Fibroblast of lung (primary cell): ENCODE measurements at places on chromosomes 2 and 18. TPM values are rescaled to one million over a fixed set of nuclear protein-coding genes. Genes with fewer than 3 reads are reported as not detected.

OTX1 gene
- 0.17 TPM in 1 of 2 replicates, not detected in the other for total RNA-seq

CROCC2 gene
- 0.33 and 0.51 TPM in 2 replicates for total RNA-seq

DNA sequence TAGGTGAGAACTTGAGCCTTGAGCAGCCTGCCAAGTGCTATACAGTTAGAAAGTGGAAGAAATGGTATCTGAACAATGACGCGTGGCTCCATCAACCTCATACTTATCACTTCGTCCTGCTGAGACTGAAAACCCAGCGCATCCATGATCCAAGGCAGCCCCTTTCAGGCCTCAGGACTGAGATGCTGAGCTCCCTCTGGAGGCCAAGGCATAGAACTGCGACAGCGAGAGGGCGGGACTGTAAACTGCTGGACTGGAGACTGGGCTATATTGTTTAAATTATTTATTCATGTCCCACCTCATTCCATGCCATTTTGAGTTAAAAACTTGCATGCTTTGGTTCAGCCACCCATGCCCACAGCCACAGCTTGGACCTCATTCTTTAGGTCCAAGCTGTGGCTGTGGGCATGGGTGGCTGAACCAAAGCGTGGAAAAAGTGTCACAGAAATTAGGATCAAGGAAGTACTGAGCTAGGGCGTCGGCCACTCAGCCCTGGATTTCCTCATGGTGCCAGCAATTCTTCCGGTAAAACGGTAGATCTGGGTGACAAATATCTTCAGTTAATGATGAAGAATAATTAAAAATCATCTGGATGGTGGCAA lies 195.5 kb downstream of the L3MBTL4 start:
- DNase-seq, result peak; percentile 70

- no peak for DNase-seq
Observed at GRCh38 chr2:231293163-231293562, 94.7 kb downstream of the ARMC9 start.

DNA sequence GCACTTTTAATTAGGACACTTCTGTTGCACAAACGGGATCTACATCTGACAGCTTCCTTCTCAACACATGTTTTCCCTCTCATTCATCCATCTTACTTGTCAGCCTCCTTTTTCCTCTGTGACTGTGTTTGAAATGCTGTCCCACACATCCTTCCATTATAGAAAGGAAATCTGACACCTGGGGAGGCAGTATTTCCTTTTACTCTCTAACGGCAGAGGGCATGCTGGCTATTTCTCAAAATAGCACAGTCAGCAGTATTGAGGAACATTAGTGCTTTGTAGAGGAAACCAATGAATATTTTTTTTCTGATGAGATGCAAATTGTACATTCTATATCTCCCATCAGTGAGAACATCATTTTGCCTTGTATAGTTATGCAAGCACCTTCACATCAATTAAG lies 668.7 kb downstream of the SLC4A3 start:
- DNase-seq, result peak; percentile 34

GRCh38 chr18:47881752-47882455 lies 48.6 kb downstream of the SMAD2 start:
- DNase-seq, result peak; percentile 21

CNGA3 gene
- total RNA-seq, result under 0.01 TPM in 2 replicates

- DNase-seq, result no peak
Observed at GRCh38 chr2:212157012-212157411, 381.6 kb downstream of the ERBB4 start.

- DNase-seq, result peak; percentile 37
Observed at GRCh38 chr18:26493021-26493420, 55.3 kb downstream of the KCTD1 start.

DNA sequence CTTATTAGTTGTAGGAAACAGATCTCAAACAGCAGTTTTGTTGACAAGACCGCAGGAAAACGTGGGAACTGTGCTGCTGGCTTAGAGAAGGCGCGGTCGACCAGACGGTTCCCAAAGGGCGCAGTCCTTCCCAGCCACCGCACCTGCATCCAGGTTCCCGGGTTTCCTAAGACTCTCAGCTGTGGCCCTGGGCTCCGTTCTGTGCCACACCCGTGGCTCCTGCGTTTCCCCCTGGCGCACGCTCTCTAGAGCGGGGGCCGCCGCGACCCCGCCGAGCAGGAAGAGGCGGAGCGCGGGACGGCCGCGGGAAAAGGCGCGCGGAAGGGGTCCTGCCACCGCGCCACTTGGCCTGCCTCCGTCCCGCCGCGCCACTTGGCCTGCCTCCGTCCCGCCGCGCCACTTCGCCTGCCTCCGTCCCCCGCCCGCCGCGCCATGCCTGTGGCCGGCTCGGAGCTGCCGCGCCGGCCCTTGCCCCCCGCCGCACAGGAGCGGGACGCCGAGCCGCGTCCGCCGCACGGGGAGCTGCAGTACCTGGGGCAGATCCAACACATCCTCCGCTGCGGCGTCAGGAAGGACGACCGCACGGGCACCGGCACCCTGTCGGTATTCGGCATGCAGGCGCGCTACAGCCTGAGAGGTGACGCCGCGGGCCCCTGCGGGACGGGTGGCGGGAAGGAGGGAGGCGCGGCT lies at the start of gene TYMS:
Gene TYMS (plus strand): TSS at position 343 of the 690 bp plus-strand sequence. CDS start 90 bp downstream, at position 433.
- DNase-seq, result peak; percentile 60

GRCh38 chr18:41850781-41851180 lies 104.3 kb upstream of the PIK3C3 start:
- no peak for DNase-seq

HMSD gene
- total RNA-seq, result 0.83 TPM in 1 of 2 replicates, not detected in the other

DNA sequence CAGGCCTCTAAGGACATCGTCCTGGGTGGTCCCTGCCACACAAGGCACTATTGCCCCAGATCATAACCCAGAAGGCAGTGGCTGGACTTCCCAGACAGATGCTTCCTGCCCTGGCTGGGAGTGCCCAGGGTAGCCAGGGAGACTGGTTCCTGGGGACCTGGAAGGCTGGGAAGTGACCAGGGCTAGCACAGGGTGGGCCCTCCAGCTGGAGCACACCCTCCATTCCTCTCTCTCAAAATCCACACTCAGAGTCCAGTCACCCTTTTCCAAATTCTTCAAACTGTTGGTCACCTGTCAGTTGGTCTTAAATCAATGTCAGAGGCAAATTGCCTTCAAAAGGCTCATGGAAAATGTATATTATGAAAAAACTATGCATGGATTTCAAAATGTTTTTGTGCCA lies 11.6 kb upstream of the TUBB6 start:
- DNase-seq, result no peak

GRCh38 chr2:38409156-38410102 lies 32.4 kb upstream of the ATL2 start:
- DNase-seq, result no peak

GRCh38 chr2:150107816-150108215 lies 379.7 kb downstream of the RND3 start:
- no peak for DNase-seq

DNA sequence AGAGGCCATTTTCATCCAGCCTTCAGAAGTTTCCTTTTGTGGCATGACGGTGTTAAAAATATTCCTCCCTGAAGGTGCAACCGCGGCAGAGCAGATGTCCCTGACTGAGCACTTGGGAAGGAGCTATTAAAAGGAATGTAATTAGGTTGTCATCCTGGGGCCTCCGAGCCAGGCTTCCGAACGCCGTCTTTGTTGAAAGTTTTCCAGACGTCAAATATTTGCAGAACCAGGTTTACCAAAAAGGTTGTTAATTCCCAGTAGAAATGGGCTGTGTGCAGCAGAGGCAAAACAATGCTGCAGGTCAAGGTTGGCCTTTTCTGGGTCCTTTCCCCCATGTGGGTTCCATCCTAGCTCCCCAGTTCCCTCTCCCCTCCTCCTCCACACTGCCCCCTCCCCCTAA lies 110.0 kb upstream of the STPG4 start:
- no peak for DNase-seq

TUBA4B gene
- total RNA-seq, result not detected in 2 replicates

- DNase-seq, result no peak
Observed at GRCh38 chr2:111519071-111519470, 364.9 kb downstream of the ANAPC1 start.

UGT1A5 gene
- total RNA-seq, result not detected in 2 replicates

NR4A2 gene
- total RNA-seq, result 0.17 and 0.26 TPM in 2 replicates

DNA sequence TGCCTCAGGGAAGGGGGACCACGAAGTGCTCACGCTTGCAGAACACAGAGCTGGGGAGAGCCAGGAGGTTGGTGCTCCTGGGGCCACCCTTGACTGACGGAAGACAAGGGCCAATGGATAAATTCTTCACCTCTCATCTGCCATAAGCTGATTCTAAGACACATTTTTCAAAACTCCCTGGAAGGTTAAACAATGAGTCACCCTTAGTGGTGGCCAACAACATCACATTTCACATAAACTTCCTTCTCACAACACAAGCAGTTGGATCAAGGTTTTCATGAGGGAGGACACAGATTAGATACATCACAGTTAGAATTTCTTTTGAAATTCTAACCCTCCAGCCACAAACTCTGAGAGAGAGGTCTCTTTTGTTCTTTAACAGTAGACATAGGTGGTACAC lies 713.6 kb upstream of the POU3F3 start:
- no peak for DNase-seq

HES6 gene
- 3.6 and 4.1 TPM in 2 replicates for total RNA-seq

GRCh38 chr2:200042944-200043343 lies 87.6 kb downstream of the MAIP1 start:
- peak; percentile 84 for DNase-seq

GYPC gene
- total RNA-seq, result 135 and 244 TPM in 2 replicates

ITGB6 gene
- total RNA-seq, result not detected in 2 replicates

DNA sequence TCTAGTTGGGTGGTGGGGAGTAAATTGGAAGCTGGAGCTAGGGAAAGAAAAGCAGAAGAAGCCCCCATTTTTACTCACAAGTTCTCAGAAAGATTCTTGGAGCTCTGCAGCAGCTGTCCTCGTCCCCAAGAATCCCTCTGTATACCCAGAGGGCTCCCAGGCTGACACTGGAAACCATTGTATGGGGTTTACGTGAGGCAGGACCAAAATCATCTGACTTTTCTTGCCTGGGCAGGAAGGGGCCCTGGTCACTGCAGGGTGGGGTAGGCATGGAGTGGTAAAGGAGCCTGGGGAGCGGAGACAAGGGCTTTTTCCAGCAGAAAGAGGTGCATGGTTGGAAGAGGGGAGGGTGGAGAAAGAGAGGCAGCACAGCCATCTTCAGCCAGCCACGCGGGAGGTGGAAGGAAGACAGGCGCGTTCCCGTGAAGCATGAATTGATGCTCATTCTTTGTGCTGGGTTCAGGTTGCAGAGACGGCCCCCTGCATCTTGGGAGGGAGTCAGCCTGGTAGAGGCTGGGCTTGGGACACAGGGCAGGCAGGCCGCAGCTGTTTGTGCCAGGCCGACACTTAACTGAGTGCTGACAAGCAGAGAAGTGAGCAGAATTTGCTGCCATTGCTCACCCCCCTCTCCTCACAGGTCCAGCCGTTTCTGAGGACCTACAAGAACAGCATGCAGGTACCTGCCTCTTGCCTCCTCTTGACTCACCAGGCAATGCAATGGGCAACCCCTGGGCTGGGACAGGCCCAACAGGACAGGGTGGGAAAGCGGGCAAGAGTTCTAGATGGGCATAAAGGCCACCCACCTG lies 94.8 kb downstream of the PLB1 start:
- DNase-seq, result no peak

DNA sequence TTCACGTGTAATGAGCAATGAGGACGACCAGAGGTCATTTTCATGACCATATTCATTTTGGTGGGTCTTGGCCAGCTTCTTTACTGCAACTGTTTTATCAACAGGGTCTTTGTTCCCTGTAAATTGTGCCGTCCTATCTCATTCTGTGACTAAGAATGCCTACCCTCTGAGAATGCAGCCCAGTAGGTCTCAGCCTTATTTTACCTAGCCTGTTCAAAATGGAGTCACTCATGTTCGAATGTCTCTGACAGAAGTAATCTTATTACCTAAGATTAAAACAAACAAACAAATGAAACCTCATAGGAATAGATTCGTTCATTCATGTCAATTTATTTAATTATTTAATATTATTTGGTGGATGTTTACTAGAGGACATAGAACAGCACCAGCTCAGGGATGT lies 714.8 kb downstream of the ADCYAP1 start:
- DNase-seq, result no peak

OTOF gene
- not detected in 2 replicates for total RNA-seq

IFIH1 gene
- 10.0 and 11.4 TPM in 2 replicates for total RNA-seq

GRCh38 chr2:232485348-232485756 lies 2.3 kb downstream of the ECEL1 start:
- DNase-seq, result no peak

INHA gene
- 0.26 and 0.50 TPM in 2 replicates for total RNA-seq

HOXD13 gene
- not detected in 2 replicates for total RNA-seq

CWC22 gene
- total RNA-seq, result 21.8 and 22.5 TPM in 2 replicates

GRCh38 chr2:75033516-75033915 lies 75.1 kb downstream of the POLE4 start:
- DNase-seq, result no peak
